T1000 (cell line): ENCODE measurements at places on chromosomes 4 and X.

- no peak for DNase-seq
Observed at GRCh38 chr4:167176723-167177367, 57.4 kb downstream of the SPOCK3 start.

GRCh38 chr4:150237110-150237872 lies 159.0 kb downstream of the DCLK2 start:
- DNase-seq: no peak

GRCh38 chr4:54657551-54658251 lies at the start of gene KIT:
Gene KIT (plus strand): TSS chr4:54657957. CDS start chr4:54658015, 58 bp downstream.
- peak; percentile 37 for DNase-seq

DNA sequence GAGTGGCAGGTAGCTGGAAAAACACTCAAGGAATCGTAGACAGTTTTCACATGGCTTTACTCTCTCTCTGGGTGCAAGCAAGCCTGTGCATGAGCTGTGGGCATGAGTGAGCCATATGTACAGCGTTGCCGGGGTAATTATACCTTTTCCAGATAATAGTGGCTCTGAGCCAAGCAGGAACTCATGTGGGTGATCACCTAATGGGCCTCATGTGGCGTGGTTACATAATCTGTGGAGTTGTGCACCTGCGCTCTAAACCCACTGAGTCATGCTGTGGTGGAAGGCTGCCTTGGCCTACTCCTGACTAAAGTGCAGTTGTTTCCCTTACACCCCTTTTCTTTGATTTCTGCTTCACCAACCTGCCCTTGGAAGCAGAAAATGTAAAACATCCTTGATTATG lies 1564.5 kb upstream of the PCDH10 start:
- DNase-seq: no peak

DNA sequence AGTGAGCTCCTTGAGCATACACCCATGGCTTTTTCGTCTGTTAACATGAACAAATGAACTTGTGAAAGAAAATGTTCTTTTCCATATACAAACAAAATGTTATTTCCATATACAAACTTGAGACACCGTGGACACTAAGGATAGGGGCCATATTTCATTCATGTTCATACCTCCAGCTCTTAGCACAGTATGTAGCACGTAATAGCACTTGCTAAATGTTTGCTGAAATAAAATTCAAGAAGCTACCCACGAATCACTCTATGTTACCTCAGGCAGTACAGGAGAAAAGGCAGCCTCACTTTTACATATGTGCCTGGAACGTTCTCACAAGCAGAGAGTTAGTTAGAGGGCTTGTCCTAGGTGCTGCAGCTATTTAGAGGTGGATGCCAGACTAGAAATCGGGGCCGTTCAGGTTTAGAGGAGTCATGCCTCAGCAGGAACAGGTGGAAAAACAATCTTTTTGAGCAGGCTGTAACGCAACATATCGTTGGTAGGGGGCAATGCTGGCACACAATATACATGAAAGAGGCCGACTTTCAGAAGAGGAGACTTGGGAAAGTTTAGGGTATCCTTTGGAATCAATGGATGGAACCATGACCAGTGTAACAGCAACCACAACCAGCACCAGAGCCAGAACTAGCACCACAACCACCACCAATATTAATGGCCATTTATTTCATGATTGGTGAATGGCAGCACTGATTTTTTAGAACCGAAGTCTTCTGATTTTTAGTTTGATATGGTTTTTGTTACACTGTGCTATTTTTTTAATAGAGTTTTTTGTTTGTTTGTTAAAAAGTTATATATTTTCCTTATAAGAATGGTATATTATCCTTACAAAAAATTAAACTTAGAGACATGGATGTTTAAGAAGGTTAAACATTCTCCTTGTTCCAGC lies 14.8 kb upstream of the PAQR3 start:
- DNase-seq: no peak

DNA sequence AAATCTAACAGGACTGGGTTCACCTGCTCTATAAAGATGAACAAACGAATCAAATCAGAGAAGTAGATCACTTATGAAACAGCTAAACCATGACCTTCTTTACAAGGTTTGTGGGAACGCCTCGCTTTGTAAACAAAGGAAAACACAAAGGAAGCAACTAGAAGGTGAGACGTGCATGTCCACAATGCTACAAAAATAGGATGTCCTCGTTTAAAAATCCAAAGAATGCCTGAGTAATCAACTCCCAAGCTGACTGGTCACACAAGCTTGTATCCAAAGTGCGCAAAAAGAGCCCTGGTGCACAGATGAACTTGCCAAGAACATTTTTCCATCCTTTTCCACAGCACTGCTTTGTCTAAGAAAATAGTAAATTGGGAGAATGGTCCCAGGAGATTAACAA lies 6.3 kb upstream of the SH3KBP1 start:
- DNase-seq: no peak

DNA sequence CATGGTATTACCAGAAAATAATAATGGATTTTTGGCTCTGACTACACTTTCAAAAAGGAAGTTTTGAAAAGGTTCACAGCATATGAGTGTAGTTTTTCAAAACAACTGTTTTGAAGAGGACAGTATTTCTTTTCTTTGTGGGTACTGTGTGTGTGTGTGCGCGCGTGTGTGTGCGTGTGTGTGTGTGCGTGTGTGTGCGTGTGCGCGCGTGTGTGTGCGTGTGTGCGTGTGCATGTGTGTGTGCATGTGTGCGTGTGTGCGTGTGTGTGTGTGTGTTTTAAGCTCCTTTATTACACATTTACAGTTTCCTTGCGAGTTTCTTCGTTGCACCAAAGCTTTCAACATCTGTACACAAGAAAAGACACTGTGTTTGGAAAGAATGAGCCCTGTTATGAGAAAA lies 755.4 kb downstream of the SH3BGRL start:
- no peak for DNase-seq

DNA sequence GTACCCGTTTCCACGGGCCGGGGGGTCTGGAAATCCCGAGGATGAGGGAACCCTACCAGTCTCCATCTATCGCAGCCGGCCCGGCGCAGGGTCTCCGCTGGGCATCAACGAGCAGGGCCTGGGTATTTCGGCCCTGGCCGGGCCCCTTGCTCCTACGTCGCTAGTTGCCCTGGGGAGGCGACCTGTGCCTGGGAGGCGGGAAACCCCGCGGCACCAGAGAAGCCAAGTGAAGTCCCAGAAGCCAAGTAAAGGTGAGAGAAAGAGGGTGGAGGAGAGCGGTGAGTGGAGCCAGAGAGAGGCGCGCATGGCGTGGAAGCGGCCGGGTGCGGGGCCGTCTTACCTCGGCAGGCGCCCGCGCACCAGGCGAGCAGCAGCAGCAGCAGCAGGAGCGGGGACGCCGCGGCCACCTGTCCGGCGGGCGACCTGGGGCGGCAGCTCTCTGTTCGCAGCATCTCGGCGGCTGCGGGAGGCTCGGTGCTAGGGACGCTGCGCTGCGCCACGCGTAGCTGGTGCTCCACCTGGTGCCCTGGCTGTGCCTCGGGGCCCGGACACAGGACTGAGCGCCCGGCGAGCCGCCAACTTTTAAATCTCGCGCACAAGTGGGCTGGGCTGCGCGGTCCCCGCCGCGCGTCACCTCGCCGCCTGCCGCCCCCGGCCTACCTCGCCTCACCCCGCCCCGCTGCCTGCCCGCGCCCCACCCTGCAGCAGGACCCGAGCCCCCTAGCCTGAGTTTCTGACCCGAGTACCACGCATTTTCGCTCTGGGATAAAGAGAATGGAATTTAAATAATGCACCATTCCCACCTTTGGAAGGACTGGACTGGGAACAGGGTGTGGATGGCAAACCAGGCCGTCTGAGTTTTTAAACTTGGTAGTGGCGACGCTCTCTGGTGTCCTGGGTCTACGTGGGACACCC lies at the start of gene NMU:
Gene NMU, minus strand, starts transcription at position 558 of the 915 bp plus-strand sequence. Its CDS starts 106 bp downstream, at position 452.
- peak; percentile 55 for DNase-seq

DNA sequence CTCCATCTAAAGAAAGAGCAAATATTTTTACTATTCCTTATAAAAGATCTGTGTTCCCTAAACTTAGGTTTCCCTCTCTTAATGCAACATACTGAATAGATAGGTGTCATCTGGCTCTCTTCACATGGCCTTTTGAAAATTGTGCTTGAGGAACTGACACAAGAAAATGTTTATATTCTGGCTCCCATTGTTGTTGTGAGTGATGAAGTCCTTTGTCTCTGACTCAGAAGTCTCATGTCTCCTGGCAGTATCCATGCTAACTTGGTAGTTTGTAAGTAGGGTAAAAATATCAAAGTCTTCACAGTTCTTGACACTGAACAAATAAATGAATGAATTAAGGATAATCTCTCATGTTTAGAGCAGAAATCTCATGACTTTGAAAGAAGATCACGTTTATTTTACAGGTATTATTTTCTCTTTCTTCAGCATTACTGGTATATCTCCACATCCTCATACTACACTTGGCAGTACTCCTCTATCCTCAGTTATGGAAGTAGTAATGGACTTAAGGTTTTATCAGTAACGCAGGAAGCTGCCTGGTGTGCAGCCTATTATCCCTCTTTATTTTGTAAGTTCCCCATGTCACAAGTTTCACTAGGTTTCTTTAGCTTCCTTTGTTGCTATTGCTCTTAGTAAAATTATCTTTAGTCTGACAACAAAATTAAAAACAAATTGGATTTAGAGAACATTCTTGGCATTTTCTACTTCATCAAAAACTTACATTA lies 14.2 kb upstream of the PABPC4L start:
- DNase-seq: no peak

DNA sequence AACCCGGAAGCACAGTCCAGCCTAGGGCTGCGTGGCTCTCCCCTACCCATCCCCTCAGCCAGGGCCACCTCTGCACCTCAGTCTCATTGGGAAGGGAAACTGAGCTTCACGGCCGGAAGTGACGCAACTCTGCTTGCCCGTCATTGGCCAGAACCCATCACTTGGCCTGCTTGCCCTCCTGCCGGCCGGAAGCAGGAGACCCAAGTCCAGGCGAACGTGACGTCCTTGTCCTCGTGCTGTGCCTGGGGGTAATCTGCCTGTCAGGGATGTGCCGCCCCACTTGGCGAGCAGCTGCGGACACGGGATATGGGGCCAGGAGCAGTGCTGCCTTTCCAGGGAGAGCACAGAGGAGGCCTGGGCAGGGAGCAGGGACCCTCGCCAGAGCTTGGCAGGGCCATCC lies 31.2 kb downstream of the ZFYVE28 start:
- DNase-seq: no peak

DNA sequence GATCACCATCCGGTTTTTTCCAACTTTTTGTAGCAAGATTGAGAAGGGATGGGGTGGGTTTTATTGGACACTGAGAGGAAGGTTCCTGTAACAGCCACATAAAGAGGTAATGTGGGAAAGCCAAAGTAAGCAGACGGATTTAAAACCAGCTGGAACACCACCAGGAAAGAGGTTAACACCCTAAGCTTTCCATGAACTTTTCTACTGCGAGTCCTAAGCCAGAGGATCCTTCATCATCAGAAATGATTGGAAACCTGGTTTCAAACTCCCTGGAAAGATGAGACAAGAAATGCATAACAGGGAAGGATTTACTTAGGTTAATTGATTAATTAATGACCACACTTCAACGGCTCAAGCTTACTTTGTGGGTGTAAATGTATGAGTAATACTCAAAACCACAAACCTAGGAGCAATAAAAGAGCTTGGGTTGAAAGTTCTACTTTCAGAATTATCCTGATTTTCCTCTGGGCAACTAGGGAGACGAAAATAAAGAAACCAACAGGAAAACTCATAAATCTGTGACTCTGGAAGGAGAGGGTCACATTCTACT lies 91.5 kb downstream of the COX18 start:
- no peak for DNase-seq

GRCh38 chr4:97762115-97762512 lies 381.2 kb downstream of the STPG2 start:
- DNase-seq: no peak

DNA sequence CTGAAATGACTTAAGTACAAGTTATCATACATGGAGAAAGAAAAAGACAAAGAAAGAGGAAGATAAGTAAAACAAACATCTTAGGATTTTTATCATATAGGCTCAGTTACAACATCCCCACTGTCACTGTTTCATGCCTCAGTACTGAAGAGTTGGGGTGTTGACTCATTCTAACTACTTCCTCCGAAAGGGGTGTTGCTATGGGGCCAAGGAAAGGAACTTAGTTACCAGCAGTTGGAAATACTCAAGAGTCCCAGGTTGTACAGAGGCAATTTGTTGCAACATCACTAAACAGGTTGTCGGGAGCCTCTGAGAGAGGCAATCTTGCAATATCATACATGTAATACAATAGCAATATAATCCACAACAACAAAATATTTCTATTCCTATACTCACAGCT lies 1264.7 kb downstream of the PCDH7 start:
- DNase-seq: no peak

DNA sequence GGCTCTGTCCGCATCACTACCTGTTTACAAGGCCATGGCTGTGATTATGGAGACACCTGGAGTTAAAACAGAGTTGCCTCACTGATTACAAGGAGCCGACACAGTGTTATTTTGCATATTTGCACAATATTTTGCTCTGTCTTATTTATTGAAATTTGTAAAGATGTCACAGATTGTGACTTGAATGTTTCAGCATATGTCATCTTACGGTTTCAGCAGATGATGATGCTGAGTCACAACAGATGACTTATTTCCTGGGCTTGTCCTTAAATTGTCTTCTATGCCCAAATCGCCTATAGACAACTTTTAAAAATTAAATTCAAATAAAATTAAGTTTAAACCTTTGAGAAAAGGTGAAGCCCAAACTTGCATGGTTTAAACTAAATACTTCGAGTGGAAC lies 87.1 kb upstream of the INPP4B start:
- no peak for DNase-seq

- DNase-seq: no peak
Observed at GRCh38 chr4:109303140-109303496, 660 bp upstream of the COL25A1 start.

GRCh38 chr4:172826861-172827260 lies 341.8 kb upstream of the GALNT7 start:
- DNase-seq: no peak

DNA sequence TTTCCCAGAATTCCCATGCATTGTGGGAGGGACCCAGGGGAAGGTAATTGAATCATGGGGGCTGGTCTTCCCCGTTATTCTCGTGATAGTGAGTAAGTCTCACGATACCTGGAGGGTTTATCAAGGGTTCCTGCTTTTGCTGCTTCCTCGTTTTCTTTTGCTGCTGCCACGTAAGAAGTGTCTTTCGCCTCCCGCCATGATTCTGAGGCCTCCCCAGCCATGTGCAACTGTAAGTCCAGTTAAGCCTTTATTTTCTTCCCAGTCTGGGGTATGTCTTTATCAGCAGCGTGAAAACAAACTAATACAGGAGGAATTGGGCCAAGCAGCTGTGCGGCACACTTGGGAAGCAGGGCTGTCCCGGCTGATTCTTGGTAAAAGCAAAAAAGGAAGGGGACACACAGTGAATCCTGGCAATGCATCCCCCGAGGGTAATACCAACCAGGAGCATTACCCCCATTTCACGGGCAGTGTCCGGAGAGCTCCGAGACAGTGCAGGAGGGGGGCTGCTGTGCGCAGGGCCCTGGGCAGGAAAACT lies 185.7 kb downstream of the AFAP1 start:
- DNase-seq: no peak
